ENCODE measurements at places on chromosomes 11 and 22.
A peak's percentile ranks its signal among the peaks of the same experiment; 100 is the strongest.

- DNase-seq: no peak
These were observed 3.9 kb upstream of the SLC16A8 start for GRCh38 chr22:38087855-38088254.

- DNase-seq: no peak
These were observed 26.8 kb upstream of the JAM3 start for GRCh38 chr11:134041791-134042696.

- DNase-seq: no peak
These were observed 50.9 kb downstream of the APIP start for GRCh38 chr11:34865261-34865660.

GRCh38 chr11:122756417-122756816 is 81.9 kb upstream of the CRTAM start:
- no peak for DNase-seq

DNA sequence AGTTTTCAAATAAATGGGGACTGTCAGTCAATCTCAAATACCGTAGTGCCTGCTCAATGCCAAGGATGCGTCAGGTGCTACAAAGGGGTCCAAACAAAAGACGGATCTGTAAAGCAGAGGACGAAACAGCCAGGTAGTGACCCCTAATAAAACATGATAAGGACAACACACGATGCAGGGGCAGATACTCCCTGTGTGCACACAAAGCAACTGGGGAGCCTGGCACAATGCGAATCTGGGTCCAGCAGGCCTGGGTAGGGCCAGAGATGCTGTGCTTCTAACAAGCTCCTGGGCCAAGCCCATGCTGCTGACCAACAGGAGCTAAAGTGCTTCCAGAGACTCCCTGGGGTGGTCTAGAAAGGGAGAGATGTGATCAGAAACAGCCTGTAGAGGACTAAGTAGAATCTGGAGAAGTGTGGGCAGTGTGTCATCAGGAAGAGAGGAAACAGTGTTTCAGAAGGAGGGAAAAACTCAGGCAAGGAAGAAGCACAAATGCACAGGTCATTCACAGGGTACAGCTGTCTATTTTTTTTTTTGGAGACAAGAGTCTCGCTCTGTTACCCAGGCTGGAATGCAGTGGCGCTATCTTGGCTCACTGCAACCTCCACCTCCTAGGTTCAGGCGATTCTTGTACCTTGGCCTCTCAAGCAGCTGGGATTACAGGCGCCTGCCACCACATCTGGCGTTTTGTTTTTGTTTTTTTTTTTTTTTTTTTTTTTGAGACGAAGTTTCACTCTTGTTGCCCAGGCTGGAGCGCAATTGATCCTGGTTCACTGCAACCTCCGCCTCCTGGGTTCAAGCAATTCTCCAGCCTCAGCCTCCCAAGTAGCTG is 74.5 kb downstream of the MICAL3 start:
- DNase-seq: no peak

DNA sequence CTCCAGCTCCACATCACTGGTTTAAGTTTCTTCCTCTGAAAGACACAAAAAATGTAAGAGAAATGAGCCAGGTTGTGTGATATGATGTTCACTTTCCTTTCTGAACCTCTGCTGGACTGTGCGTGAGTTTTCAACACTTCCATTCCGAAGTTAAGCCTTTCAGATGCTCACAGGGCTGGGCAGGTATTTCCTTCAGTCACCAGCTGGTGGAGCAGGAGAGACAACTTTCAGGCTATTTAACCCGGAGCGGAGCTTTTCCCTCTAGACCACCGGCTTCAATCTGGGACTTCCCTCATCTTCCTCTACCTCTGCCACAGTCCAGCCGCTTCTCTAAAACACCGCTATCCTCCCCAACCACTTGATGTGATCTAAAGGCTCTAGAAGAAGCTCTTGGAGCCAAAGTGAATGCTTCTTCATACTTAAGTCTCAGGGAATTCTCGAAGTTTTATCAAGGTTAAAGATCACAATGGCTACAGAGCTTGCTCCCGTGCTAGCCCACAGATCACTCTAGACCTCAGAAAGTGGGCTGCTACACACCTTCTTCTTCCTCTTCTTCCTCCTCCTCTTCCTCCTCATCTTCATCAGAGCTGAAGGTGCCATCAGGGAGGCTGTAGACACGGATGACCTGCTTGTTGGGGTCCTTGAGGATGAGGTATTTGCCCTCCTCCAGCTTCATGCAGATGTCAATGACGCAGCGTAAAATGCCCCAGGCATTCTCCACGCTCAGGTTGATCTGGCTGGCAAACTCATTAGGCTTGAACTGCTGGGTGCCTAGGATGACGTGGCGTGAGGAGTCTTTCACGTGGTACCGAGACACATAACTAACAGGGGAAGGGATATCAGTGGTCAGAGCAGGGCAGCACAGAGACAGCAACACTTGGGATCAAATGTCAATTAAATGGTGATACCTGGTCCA is 4.4 kb upstream of the FOXRED2 start:
- DNase-seq: peak; percentile 71
